Psoas muscle (tissue), 8 donors: ENCODE measurements at places on chromosomes 1 and 21.

- DNase-seq = no peak
Observed at GRCh38 chr1:22722901-22723550, 12.4 kb downstream of the EPHB2 start.

GRCh38 chr1:95941121-95941798 is 707.2 kb downstream of the RWDD3 start:
- no peak for DNase-seq

DNA sequence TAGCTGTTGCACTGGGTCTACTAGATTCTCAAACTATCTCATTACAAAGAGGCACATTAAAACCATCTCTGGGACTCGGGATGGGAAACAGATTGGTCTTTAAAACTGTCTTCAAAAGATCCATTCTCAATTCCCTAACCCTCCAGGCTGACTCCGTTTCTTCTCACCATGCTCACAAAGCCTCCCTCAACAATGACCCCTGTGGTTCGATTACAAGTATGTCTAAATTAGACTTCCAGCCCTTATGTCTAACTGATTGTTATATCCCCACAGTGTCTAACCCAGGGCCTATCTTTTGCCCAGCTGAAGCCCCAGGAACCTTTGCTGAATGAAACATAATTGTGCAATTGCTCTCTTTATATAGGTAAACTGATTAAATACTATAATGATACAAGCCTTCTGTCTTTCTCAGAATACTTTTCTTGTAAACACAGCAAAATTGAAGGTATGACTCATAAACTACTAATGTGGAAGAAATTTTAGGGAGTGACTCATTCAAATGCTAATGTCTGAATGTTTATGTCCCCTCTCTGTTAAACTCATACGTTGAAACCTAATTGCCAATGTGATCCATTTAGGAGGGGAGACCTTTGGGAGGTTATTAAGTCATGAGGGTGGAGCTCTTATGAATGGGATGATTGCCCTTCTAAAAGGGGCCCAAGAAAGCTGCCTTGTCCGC is 65.6 kb upstream of the DAB1 start:
- no peak for DNase-seq

GRCh38 chr1:200674838-200675587 is 5.3 kb upstream of the DDX59 start:
- DNase-seq = no peak

DNA sequence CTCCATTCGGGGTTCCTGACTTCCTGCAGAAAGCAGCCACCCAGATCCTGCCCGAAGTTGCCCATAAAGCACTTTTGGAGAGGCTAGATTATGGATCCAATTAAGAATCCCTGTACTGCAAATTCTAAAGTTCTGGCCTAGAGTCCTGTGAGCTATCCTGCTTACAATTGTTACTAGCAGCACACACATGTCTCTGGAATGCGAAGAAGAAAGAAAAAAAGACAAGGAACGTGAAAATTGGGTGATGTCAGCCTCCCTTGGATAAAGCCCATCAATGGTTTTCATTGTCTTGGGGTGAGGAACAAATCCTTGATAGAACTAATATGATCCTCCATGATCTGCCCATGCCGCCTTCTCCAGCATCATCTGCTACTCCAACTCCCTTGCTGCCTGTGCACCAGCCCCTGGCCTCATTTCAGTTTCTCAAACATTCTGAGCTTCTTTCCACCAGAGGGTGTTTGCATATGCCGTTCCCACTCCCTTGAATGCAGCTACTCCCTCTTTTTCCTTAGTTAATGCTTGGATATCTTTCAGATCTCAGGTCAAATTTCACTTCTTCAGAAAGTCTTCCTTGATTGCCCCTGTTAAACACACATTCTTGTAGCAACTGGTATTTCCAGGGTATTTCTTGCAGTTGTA is 94.0 kb downstream of the ST6GALNAC5 start:
- DNase-seq = no peak

DNA sequence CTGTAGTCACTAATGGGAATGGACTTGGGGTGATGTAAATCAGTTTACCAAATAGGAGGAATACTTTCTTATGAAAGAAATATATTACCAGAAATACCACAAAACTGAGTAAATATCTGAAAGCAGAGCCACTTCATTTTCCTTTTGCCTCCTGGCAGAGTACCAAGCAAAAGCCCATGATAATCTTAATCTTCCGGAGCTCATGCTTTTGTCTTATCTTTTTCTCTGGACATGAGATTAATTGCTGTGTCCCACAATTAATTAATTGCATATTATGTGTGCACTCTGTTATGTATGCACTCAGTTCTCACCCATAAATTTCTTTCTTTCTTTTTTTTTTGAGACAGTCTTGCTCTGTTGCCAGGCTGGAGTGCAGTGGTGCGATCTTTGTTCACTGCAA is 94.1 kb upstream of the PDE4B start:
- DNase-seq = no peak

DNA sequence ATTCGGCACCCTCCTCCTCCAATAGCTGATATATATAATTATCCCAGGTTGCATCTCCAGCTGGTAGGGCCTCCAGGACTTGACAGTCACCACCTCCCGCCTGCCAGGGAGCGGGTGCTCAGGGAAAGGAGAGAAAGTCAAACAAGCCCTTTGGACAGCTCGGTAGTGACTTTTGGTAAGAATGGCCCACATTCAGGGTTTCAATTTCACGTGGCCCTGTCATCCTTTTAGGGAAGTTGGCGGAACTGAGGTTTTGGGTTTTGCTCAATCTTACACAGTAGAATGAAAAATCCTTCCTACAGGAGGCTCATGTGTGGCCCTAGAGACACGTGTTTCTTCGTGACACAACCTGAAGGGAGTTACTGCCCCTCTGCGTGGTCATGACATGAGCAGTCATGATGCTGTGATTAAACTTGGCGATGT is 44.2 kb downstream of the CAPN8 start:
- DNase-seq = no peak

DNA sequence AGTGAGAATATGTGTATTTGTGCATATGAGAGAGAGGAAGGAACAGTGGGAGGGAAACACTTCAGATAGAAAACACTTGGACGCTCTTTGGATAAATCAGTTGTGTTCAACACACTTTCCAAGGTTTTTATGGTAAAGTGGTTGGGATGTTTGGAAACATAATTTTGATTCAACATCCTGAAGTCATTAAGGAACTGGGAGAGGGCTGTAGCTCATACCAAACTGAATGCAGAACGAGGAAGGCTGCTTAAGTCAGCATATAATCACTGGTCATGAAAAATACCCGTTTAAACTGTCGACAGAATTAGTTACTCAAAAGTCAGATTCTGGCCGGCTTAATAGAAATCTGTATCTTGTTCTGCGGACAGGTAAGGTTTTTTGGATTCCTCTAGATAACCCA is 14.9 kb downstream of the LIX1L start:
- no peak for DNase-seq

- DNase-seq = no peak
Observed at GRCh38 chr1:10068605-10069294, 36.0 kb downstream of the UBE4B start.
